Uterus (tissue), 4 donors: ENCODE measurements at places on chromosomes 4 and X. TPM values are rescaled to one million over a fixed set of nuclear protein-coding genes. Genes with fewer than 3 reads are reported as not detected.

DNA sequence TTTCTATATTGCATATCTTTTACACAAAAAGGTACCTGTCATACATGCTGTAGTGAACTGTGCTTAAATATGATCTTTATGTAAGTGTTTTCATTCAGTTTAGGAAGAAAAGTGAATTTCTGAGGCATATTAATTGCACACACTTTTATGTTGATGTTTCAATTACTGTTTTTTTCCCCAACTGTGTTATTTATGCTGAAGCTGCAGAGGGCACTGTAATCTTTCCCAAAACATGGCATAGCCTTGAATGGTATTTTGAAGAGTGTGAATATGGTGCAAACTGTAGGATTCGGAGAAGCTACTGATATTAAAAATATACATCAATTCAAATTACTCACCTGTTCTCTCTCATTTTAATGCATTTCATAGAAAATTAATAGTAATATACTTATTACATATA lies 6.0 kb upstream of the CENPE start:
- no peak for DNase-seq

DNA sequence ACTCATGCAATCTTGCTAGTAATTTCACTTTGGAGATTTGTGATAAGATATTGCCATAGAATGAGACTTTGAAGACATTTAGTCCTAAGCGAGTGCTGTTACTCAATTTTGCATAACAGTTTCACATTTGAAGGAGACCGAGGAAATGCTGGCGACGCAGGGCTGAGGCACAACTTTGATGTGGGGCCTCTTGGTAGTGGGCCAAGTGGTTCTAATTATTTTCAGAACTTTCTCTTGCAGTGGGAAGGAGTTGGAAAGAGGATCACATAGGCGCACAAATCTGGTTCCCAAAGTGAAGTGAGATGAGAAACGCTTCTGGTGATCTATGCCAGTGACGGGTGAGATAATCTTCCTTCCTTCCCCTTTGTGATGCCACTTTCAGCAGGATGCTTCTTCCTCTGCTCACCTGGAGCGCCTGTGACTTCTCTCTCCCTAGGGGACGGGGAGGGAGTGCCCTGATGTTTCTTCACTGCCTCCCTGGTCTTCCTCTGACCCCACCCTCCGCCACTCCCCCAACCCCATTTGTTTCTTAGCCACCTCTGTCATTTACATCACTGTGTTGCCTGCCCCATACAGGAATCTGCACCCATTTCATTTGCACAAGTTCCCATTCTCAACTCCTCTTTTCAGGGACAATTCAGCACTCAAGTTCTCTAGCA lies 138.9 kb upstream of the MID1 start:
- DNase-seq: no peak

GRCh38 chr4:79298027-79298426 lies 27.8 kb downstream of the NAA11 start:
- no peak for DNase-seq

DNA sequence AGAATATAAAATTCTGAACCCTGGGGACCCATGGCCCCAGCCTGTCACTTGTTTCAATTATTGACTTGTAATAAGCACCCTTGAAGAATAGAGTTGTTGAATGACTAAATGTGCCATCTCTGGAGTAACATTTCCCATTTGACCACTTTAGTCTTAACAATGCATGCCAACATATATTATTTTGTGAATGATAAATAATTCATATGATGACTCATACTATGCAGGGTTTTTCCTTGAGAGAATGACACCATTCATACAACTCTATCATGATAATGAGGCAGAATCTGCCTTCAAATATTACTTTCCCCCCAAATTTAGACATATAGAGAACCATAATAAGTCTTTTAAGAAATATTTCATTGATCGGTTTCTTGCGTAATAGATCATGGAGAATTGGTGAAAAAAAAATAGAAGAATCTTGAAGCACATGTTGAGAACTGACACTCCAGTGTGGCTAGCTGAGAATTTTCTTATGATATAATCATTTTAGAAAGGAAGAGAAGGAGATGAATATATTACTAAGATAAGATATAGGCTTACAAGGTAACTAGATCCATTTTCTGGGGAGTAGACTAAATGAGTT lies 404.5 kb downstream of the GRXCR1 start:
- DNase-seq: no peak

Gene HNRNPD
- total RNA-seq: 119 TPM
